Gastrocnemius medialis (tissue), 4 donors: ENCODE measurements at places on chromosomes 2 and 18. TPM values are rescaled to one million over a fixed set of nuclear protein-coding genes. Genes with fewer than 3 reads are reported as not detected.

SYT4 gene
- total RNA-seq = not detected

AMER3 gene
- not detected for total RNA-seq

LTBP1 gene
- 25.0 TPM for total RNA-seq

IL18R1 gene
- total RNA-seq = 0.36 TPM

HOXD3 gene
- 0.36 TPM for total RNA-seq

KIAA2012 gene
- total RNA-seq = not detected

PLA2R1 gene
- total RNA-seq = 0.34 TPM

TMEM247 gene
- total RNA-seq = not detected

CCDC141 gene
- total RNA-seq = 0.85 TPM

RUFY4 gene
- total RNA-seq = not detected

MERTK gene
- total RNA-seq = 2.4 TPM

MSH6 gene
- total RNA-seq = 13.8 TPM

ZSWIM2 gene
- total RNA-seq = not detected

ABCG8 gene
- total RNA-seq = not detected

TANK gene
- total RNA-seq = 70.3 TPM

POTEI gene
- not detected for total RNA-seq

CTNNA2 gene
- not detected for total RNA-seq

SLC14A1 gene
- 6.5 TPM for total RNA-seq

C2orf66 gene
- not detected for total RNA-seq

SLC5A7 gene
- total RNA-seq = not detected
